Articular chondrocyte of knee joint (primary cell): ENCODE measurements at places on chromosomes 6 and 20. TPM values are rescaled to one million over a fixed set of nuclear protein-coding genes. Genes with fewer than 3 reads are reported as not detected.

Gene RAB22A
- total RNA-seq = 35.1 and 35.4 TPM in 2 replicates

Gene EPB41L2
- total RNA-seq = 231 and 267 TPM in 2 replicates

Gene IL17A
- total RNA-seq = not detected in 2 replicates

Gene PMEPA1
- total RNA-seq = 6.3 and 15.2 TPM in 2 replicates

Gene MCHR2
- total RNA-seq = not detected in 2 replicates

Gene KCNK5
- total RNA-seq = 0.65 and 0.76 TPM in 2 replicates

Gene PTPRA
- 55.6 and 56.3 TPM in 2 replicates for total RNA-seq

Gene NOP56
- total RNA-seq = 61.9 and 66.6 TPM in 2 replicates

Gene TFAP2C
- under 0.01 TPM in 1 of 2 replicates, not detected in the other for total RNA-seq

Gene TBXT
- total RNA-seq = not detected in 2 replicates

Gene GRM1
- total RNA-seq = 0.22 and 0.26 TPM in 2 replicates

Gene TCP1
- total RNA-seq = 177 and 180 TPM in 2 replicates

Gene TINAG
- 0.13 TPM in 1 of 2 replicates, not detected in the other for total RNA-seq

Gene TNXB
- total RNA-seq = 23.9 and 41.1 TPM in 2 replicates

Gene KCNB1
- total RNA-seq = 6.1 and 6.7 TPM in 2 replicates

Gene MDFI
- 4.0 and 7.8 TPM in 2 replicates for total RNA-seq

Gene UBD
- 0.22 TPM in 1 of 2 replicates, not detected in the other for total RNA-seq

Gene HUS1B
- 0.54 and 1.0 TPM in 2 replicates for total RNA-seq

Gene ANGPT4
- total RNA-seq = under 0.01 TPM in 1 of 2 replicates, not detected in the other

Gene SLC26A8
- total RNA-seq = 0.32 TPM in 1 of 2 replicates, not detected in the other

Gene PSORS1C1
- 3.0 and 3.1 TPM in 2 replicates for total RNA-seq

Gene ASIP
- total RNA-seq = 0.22 TPM in 1 of 2 replicates, not detected in the other

Gene RFX6
- not detected in 2 replicates for total RNA-seq

Gene KIF25
- total RNA-seq = not detected in 2 replicates

Gene UBR2
- 35.8 and 43.7 TPM in 2 replicates for total RNA-seq

Gene PAK5
- not detected in 2 replicates for total RNA-seq

Gene CCN6
- 28.4 and 36.8 TPM in 2 replicates for total RNA-seq

Gene CRISP3
- not detected in 2 replicates for total RNA-seq

Gene LGSN
- total RNA-seq = not detected in 2 replicates
